ENCODE measurements at places on chromosomes 3 and 15.

DNA sequence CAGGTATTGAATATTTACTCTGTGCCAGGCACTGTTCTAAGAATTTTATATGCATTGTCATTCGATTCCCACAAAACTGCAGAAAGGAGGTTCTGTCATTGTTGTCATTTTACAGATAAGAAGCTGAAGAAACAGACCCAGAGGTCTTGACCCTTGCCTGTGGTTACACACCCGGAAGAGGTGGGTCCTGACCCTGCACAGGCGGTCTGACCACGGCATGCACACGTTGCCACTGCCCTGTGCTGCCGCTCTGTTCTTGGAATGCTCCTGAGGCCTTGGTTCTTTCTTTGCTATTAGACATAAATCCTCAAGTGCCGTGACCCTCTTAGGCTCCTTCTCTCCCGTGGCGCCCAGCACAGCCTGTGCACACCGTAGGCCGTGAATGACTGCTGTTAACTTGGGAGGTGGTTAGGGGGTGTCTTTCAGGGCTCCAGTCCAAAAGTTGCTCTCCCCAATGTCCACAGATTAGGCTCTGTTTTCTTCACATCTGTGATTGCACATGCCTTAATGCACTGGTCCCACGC lies 74.1 kb upstream of the PLXNA1 start:
- DNase-seq = no peak

DNA sequence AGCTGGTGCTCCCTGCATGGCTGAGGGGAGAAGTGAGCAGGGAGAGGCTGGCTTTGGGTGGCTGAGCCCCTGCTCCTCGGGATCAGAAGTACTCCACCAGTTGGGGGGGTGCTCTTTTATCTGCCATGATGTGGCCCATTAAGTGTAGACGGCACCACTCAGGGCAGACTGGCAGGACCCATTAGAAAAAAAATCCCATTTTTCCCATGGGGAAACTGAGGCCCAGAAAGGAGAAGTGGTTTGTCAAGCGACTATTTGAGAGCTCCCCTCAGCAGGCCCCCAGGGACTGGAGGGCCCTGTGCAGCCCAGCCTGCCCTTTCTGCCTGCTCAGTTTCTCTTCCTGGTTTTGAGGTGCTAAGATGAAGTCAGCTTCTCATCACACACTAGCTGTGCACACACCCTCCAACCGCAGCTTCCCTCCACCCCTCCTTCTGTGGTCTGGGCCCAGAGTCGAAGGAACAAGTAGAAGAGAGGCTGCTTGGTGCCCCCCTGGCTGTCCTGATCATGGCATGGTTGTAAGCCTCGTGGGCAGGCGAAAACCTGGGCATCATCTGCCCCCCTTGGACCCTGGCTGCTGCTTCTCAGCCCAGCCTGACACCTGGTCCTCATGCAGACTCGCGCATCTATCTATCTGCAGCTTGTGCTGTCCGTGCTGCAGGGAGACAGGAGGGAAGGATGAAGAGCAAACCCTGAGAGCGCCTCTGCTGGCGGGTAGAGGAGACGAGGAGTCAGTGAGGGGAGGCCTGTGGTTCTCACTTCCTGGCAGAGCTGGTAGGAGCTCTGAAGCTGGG lies 5.6 kb downstream of the CSK start:
- peak; percentile 76 for DNase-seq

GRCh38 chr3:72697717-72698116 lies 150.5 kb downstream of the SHQ1 start:
- DNase-seq = no peak

DNA sequence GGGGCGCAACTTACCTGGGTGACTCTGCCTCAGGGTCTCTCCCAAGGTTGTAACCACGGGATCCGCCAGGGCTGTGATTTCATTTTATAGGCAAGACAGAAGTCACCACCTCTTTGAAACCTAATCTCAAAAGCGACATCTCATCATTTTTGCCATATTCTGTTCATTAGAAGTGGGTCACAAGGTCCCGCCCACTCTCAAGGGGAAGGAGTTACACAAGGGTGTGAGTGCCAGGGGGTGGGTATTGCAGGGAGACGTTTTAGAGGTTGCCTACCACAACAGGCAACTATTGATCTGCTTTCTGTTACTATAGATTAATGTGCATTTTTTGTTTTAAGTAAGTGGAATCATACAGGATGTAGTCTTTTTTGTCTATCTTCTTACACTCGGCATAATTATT lies 56.6 kb upstream of the ADPGK start:
- DNase-seq = no peak

- DNase-seq = no peak
Observed at GRCh38 chr15:85532689-85533088, 152.3 kb downstream of the AKAP13 start.

GRCh38 chr15:42385206-42385979 lies 26.1 kb downstream of the CAPN3 start:
- no peak for DNase-seq

GRCh38 chr15:74376825-74377581 lies 9.6 kb upstream of the CYP11A1 start:
- DNase-seq = no peak

DNA sequence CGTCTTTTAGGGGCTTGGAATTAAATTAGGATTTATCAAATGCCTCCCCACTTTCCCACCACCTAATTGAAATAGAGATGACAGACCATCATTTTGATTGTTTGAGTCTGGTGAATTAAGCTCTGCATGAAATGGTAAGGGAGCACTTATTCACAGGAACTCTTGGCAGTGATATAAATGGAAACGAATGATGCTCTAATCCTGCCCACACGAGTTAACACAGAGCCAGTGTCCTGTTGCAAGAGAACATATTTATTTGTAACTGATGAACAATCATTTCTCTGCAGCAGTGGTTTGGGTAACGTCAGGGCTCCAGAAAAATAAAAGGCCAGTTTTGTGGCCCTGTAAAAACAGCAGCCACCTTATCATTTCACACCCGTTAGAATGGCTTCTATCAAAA lies 163.3 kb downstream of the FEZF2 start:
- no peak for DNase-seq

GRCh38 chr3:172125963-172126457 lies 86.6 kb downstream of the FNDC3B start:
- no peak for DNase-seq

DNA sequence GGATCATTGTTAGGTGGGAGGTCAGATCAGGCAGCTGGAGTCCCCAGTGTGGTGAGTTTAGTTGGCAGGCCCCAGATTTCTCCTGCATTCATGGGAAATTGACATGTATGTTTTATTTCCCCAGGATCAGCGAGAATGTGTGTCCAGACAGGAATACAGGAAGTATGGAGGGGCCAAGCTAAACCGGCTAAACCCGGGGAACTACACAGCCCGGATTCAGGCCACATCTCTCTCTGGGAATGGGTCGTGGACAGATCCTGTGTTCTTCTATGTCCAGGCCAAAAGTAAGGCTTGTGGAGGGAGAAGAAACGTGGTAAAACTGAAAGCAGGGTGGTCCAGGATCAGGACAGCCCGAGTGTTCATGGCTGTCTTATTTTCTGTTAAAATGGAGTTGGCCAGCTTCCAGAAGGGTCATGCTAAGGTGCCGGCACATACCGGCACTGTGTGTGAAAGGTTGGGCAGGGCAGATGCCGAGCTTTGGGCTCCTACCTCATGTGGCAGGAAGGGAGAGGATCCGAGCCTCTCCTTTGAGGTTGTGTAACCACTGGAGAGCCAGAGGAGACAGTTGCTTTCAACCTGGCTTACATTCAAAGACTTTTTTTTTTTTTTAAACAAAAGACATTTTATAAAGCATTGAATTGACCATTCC lies 83.1 kb downstream of the PGPEP1L start:
- DNase-seq = no peak

DNA sequence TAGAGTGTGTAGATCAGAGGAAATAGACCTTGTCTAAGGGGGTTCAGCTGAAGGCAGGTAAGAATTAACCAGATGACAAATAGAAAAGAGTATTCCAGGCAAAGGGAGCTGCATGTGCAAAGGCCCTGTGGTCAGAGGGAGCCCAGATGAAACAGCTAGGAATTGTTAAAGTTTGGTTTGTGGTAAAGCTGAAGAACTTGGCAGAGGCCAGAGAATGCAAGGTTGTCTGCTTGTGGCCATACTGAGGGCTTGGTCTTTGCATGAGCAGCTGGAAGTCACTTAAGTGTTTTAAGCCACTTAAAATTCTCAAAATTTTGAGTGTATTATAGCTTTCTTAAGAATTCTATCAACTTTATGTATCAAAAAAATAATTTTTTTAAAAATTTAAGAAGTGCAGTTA lies 116.5 kb downstream of the NEK10 start:
- DNase-seq = no peak

GRCh38 chr3:63774781-63775180 lies 44.3 kb upstream of the C3orf49 start:
- DNase-seq = no peak

GRCh38 chr3:175890066-175890465 lies 1030.9 kb downstream of the NAALADL2 start:
- DNase-seq = no peak

DNA sequence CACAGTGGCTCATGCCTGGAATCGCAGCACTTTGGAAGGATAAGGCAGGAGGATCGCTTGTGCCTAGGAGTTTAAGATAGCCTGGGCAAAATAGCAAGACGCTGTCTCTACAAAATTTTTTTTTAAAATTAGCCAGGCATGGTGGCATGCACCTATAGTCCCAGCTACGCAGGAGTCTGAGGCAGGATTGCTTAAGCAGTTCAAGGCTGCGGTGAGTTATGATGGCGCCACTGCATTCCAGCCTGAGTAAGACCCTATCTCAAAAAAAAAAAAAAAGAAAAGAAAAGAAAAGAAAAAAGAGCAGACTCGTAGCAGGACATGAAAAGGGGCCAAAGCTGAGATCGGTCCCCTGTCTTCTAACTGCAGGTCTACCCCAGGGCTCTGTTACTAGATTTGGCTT lies 18.9 kb downstream of the SRGAP3 start:
- DNase-seq = no peak

Measured in stimulated activated CD8-positive, alpha-beta memory T cell treated with anti-CD3 and anti-CD28 coated beads, Interleukin-4, amount 100 ng/mL, for 1 hour (primary cell).